Dermis lymphatic vessel endothelial cell (primary cell): ENCODE measurements at places on chromosomes 5 and 9. TPM values are rescaled to one million over a fixed set of nuclear protein-coding genes. Genes with fewer than 3 reads are reported as not detected.

Gene TNFSF15
- 0.26 and 0.76 TPM in 2 replicates for total RNA-seq

Gene LCN15
- total RNA-seq = not detected in 2 replicates

Gene OCLN
- 0.43 and 1.5 TPM in 2 replicates for total RNA-seq

Gene DBH
- total RNA-seq = not detected in 2 replicates

Gene EQTN
- 0.09 and 0.22 TPM in 2 replicates for total RNA-seq

Gene CCDC192
- total RNA-seq = not detected in 2 replicates

Gene PCDHGB6
- 2.1 and 3.7 TPM in 2 replicates for total RNA-seq

Gene SHC3
- total RNA-seq = 0.17 and 0.33 TPM in 2 replicates

Gene CDC25C
- total RNA-seq = 0.98 and 1.4 TPM in 2 replicates

Gene FBXL17
- 8.2 and 9.0 TPM in 2 replicates for total RNA-seq

Gene ABO
- 0.43 TPM in 2 replicates for total RNA-seq

Gene C7
- 0.09 and 0.33 TPM in 2 replicates for total RNA-seq

Gene ARL14EPL
- total RNA-seq = 0.17 and 0.33 TPM in 2 replicates
